ENCODE measurements at places on chromosomes 7 and 10.

DNA sequence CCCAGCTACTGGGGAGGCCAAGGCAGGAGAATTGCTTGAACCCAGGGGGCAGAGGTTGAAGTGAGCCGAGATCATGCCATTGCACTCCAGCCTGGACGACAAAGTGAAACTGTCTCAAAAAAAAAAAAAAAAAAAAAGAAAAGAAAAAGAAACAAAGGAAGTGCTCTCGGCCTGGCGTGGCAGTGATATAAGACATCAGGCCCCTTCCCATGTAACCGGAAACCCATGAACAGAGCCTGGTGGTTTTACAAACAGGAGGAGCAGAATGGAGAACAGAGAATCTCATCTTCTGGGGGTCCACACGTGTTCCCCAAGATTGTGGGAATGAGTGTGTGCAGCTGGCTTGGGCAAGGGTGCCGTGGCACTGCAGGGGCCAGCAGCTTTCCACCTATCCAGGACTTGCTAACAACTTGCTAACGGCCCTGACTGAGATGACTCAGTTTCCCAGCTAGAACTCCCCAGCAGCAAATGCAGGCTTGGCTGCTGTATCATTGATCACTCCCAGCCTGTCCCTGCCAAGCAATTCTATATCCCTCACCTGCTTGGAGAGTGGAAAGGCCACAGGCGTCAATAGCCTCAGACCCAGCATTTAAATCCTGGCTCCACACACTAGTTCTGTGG is 103.0 kb downstream of the COL26A1 start:
- no peak for DNase-seq

DNA sequence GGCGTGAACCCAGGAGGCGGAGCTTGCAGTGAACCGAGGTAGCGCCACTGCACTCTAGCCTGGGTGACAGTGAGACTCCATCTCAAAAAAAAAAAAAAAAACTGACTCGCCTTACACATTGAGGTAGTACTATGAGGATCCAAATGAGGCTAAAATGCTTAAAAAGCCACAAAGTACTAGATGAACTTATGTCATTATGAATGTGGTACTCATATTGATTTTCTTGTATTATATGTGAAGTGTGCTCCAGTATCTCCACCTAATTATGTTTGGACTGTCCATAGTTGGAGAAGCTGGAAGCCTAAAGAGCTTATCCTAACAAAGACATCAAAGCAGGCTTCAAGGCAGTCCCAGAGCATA is 9.1 kb downstream of the CCNY start:
- no peak for DNase-seq

DNA sequence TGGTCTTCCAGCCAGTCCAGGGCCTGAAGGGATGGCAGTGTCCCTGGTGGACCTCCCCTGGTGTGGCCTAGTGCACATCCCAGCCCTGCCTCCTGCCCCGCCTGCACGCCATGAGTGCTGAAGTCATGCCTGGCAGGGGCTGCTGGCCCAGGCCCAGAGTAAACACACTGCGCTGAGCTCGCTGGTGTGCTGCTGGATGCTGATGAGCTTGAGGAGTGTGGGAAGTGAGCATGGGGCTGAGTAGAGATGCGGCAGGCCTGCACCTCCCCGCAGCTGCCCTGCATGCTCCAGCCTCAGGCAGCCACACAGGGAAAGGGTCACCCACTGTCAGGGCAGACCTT is 43.2 kb downstream of the HTRA1 start:
- no peak for DNase-seq

DNA sequence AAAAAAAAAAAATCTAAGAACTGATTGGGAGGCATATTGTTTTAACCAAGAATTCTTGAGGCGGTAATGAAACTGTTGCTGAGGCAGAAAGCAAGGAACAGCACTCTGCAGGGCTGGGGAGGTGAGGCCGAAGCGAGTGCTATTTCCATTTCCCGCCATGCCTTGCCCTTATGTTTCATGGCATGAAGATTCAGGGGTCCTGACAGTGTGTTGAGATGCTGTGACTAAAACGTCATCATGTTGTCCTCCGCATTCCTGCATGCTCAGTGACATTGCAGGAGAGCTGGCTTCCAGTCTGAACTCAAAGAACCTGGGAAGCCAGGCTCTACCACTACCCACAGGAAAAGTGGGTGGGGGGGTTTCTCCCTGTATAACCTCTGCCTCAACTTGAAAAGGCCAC is 85.2 kb downstream of the EBF3 start:
- no peak for DNase-seq

All from stimulated activated CD4-positive, alpha-beta T cell treated with anti-CD3 and anti-CD28 coated beads, TNF-alpha, amount 100 ng/mL, for 1 hour (primary cell).